Fibroblast of skin of right biceps (primary cell): ENCODE measurements at places on chromosomes 3 and 15.

- peak; percentile 46 for DNase-seq
These were observed 1.7 kb upstream of the LINGO1 start for GRCh38 chr15:77634266-77634962.

DNA sequence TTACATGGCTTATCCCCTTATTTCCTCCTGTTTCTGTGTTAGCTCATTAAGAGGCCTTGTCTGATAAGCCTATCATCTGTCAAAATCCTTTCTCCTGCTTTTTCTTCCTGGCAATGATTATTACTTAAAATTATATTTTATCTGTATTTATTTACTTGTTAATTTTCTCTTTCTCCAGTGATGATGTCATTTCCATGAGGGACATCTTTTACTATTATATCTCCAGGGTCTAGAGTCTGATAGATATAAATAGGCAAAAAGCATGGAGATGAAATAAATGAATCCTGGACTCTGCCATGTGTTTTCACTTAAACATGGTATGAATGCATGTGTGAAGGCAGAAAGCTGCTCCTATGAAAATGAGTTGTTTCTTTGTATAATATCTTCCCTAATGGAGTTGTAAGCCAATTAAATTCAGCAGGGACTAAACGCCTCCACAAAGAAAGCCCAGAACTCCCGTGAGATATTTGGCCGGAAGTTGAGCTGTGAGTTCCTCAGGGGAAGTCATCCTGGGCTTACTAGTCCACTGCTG lies 375.2 kb downstream of the TUSC7 start:
- DNase-seq = peak; percentile 30

- DNase-seq = no peak
These were observed 189.6 kb downstream of the ARRDC4 start for GRCh38 chr15:98150084-98150483.

DNA sequence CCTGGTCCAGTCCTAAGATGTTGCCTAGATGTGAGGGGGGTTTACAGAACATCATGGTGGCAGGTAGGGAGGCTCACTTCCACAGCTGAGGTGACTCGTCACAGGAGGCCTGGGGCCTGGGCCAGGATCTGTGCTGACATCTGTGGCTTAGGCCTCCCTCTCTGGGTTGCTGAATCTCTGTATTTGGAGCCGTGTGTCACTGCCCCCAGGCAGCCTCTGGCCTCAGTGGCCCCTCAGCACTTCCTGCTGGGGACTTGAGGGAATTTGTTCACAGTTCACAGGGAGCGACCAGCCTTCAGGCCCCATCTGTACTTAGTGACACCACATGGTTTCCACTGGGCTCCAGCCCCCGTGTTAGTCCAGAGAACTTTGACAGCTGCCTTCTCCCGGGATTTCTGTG lies 41.7 kb upstream of the ADAMTSL3 start:
- DNase-seq = no peak

DNA sequence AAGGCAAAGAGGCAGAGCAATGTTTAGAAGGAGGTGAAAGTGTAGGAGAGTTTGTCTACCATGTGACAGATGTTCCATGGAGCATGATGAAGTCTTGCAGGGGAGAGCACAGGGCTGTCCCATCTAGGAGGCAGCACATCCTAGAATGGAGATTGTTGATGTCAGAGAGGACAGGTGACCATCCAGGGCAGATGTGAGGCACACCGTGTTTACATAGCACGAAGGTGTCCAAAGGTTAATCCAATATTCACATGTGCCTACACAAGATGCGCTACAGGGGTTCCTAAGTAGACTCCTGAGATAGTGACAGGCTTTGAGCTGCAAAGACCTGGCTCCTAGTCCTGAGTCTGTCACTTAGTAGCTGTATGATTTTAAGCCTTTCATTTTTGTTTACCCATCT lies 219.3 kb upstream of the SLCO3A1 start:
- DNase-seq = no peak

DNA sequence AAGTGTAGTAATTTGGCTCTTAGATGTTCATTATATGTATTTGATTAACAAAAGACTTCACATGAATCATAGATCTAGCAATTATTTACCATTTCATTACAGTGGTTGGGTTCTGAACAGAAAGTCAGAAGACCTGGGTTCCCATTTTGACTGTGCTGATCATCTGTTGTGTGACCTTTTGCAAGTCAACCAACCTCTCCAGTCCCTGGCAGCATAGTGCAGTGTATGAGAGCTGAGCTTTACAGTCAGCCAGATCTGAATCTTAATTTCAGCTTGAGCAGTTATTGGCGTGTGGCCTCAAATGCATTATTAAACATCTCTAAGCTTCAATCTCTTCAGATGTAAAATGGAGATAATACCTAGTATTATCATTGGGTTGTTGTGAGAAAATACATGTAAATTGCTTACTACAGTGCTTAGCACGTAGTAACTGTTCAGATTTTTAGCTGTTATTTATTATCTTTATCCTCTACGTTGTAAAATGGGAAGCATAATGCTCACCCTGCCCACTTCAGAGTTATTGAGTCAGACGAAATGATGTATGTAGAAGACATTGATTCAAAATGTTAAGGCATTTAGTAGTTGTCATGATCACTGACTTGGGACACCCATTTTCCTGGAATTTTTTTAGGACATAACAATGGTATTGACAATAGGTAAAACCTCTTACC lies 104.0 kb downstream of the KLHL25 start:
- DNase-seq = no peak

DNA sequence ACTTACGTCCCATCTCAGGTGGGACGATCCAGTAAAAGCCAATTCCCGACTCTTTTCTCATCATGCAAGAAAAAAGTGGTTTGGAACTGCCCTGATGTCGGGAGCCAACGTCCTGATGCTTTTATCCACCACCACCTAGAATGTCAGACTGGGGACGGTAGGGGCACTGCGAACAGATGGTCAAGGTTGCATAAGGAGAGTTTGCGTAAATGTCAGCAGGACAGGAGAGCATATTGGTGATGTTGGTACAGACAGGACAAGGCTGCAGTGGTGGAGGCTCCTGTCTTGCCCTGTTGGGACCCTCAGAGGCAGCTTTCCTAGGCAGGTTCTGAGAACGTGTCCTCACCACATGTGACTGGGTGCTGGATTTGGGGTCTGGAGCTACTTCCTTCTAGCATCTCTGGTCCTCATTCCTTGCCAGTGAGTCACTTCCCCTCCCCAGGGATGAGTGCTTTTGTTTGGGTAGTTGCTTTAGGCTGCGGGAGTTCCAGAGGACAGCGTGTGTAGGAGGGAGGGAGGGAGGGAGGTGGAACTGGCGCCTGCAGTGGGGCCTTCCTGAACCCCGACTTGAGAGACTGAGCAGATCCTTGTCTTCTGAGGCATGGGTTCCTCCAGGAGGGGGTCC lies 21.0 kb downstream of the THSD4 start:
- peak; percentile 95 for DNase-seq

DNA sequence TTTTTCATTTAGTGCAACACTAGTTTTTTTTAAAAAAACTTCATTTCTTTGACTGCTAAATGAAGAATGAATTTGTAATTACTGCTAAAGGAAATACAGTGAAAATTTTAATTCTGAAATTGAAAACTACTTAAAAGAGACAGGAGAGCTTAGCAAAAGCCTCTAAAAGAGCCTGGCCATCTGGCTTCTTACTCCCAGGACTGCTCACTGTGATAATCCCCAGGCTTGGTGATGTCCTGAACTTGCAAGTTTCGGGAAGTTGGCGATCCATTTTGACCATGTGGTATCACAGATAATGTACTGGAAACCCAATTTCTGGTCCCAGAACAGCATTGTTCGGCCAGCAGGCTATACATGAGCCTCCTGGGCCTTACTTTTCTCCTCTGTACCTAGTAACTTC lies 292.1 kb downstream of the FGF12 start:
- DNase-seq = no peak

- DNase-seq = no peak
These were observed 10.4 kb upstream of the ARIH1 start for GRCh38 chr15:72463702-72464101.

DNA sequence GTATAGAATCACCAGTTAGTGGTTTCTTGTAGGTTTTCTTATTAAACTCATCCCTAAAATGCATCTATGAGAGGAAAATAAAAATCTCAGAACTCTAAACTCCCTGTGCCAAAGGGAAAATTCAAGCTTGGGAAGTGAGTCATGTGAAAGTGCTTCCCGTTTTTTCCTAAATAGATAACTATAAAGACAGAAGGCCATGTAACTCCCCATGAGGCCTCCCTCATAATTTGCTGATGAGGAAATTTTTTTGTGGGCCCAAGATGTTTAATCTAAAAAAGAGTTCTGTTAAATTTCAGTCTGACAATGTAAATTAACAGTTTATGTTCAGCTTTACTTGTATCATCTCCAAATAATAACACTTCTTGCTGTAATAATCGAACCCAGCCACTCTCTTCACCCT lies 1273.9 kb downstream of the OTOL1 start:
- no peak for DNase-seq

DNA sequence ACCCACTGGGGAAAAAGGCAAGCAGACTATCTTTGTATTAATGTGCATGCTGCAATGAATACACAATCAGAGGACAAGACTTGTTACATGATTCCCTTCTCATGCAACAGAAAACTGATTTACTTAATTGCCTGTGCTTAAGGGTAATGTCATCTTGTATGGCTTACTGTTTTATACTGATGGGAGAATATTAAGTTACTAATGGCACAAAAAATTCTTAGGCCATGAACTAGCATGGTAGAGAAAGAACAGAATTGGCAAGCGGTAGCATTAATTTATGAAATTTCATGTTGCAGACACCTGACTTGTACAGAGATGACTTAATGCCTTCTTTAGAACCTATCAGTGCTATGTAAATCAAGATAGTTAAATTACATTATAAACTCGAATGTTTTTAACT lies 282.3 kb downstream of the CNTN3 start:
- DNase-seq = no peak

GRCh38 chr3:128697341-128697740 lies 28.6 kb upstream of the RAB7A start:
- DNase-seq = no peak

- peak; percentile 76 for DNase-seq
These were observed 958.8 kb downstream of the ZPLD1 start for GRCh38 chr3:103393395-103394186.

DNA sequence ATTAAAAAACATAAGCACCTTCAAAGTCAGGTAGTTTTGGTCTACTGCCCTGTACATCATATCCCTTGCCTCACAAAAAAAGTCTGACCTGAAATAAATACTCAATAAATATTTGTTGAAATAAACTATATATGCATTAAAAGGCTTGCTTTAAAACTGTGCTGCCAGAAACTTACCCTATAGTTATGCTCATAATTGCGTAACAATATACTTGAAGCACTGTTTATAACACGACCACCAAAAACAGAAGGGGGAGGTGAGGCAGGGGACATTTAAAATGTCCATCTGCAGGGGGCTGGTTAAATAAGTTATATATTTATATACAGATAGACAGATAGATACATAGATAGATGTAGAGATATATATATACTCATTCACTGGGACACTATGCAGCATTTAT lies 549.5 kb downstream of the MAGI1 start:
- no peak for DNase-seq

DNA sequence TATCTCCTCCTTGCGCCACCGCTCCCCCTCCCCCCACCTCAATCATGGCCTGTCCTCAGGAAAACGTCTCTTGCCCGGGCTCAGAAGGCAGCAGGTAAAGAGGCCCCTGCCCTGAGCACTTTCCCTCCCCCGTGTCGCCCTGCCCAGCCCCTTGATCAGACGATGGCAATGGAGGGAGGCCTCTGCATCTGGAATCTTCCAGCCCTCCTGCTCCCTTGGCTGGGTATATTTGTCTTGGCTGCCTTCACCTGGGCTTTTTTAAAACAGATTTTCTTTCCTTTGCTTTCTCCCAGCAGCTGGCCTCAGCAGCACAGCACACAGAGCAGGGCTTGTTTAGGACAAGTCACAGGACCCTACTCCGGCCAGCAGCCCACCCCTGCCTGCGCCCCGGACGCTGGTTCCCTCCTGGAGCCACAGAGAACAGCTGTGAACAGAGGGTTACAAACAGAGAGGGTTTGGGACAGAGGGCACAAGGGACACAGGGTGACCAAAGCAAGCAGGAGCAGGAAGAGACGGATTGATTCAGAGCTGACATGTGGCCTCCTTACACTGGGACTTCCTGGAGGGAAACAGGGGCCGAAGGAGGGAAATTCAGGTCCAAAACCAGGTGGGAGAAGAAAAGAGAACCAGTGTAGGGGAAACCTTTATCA lies 78.7 kb downstream of the ISG20 start:
- DNase-seq = no peak

DNA sequence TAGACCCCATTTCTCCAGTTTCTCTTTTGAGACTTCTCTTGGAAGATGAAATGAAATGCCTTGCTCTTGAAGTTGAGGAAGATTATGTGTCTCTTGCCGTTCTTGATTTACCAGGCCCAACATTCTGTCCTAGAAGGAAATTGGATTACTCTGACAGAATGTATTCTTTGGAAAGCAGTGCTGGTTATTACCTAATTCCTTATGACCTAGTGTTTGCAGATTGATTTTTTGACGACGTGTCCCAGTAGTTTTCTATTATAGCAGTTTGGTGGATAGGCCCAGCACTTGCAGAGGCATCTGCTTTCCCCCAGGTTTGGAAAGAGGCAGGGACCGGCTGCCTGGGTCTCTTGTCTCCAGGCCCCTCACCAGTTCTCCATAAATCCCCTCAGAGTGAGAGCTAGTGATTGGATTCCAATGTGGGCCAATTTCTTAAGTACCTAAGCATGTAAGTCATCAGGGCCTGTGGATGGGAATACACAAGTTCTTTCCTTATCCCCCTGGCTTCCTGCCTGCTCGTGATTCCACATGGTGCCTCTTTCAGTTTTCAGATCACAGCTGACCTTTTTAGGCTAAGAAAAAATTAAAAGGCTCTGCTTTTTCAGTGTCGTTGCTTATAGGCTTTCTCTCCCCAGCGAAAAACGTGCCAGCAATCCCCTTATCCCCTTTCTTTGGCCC lies 50.2 kb downstream of the EPHB3 start:
- peak; percentile 46 for DNase-seq

- peak; percentile 72 for DNase-seq
These were observed 52.7 kb downstream of the VGLL4 start for GRCh38 chr3:11591002-11591355.

GRCh38 chr3:130992344-130992743 lies 34.3 kb downstream of the ASTE1 start:
- no peak for DNase-seq

DNA sequence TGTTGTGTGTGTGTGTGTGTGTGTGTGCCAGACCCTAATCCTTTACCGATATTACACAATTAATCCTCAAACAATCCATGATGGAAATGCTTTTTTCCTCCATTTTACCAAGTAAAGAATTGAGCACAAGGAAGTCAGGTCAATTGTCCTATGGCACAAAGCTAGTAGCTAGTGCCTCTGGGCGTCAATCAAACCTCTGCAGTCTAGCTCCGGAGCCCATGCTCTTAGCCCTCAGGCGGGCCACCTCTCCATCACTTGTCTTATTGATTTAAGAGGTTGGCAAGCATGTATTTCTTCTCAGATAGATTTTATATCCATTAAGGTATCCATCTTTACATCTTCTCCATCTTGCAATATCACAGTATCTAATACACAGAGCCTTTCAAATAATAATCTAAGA lies 886.6 kb downstream of the TBL1XR1 start:
- no peak for DNase-seq

GRCh38 chr3:22933841-22934116 lies 269.3 kb upstream of the UBE2E2 start:
- no peak for DNase-seq
